ENCODE measurements at places on chromosomes 1 and 21. TPM values are rescaled to one million over a fixed set of nuclear protein-coding genes. Genes with fewer than 3 reads are reported as not detected.

DNA sequence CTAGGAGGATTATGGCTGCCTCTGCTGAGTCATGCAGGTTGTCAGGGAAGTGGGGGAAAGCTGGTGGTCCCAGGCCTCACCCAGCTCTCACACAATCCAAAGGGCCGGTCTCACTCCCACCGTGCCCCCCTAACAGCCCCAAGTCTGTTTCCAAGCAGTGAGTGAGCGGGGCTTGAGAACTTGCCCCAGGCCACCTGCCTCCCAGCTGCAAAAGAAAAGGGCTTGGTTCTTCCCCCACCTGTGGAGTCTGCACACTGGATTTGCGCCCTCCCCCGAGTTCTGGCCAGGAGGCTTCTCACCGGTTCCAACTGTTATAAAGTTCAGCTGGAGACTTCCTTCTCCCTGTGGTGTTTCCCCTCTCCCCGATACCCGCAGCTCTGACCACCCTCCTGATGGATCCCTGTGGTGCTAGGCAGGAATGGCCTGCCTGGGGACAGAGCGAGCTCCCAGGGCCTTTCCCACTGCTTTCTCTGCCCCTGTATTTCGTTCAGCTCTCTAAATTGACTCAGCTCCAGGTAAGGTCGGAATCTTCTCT, 222.3 kb downstream of the BARHL2 start:
- DNase-seq: no peak

DNA sequence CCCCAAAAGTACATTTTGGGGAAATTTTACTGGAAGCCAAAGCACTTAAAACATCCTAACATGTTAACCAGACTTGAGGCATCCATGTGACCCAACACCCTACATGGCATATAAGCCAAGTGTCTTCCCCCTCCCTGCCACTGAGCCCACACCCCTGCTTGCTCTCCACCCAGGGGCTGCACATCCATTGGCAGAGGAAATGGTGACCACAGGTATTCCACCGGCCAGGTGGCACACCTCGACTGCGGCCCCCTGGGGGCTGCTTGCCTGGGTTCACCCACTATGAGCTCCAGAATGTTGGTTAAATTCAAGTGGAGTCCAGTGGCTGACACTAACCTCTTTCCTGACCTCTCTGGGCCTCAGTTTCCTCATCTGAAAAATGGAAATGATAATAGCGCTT, 64.4 kb upstream of the FAM20B start:
- DNase-seq: no peak

GRCh38 chr1:226308166-226308722, 720 bp downstream of the LIN9 start:
- no peak for DNase-seq

DNA sequence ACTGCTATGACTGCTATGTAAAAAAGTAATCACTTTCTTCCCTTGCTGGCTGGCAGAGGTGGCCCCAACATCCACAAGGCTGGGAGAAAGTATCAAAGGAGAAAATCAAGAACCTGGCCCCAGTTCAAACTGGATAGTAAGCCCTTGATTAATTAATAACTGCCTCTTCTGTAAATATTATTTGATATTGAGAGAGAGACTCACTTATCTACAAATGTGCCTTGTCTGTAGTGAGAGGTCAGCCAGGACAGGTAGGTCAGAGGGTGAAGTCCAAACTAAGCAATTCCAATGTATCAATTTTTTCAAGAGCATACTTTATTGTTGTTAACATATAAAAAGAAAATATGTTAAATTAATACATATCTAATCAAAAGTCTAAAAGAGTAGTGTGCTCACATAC, 23.8 kb upstream of the TARBP1 start:
- DNase-seq: no peak

Gene KRTAP23-1
- total RNA-seq: not detected

Gene S1PR1
- total RNA-seq: 0.17 TPM

- DNase-seq: peak; percentile 19
Measured at GRCh38 chr21:32463367-32463766, 50.9 kb downstream of the EVA1C start.

DNA sequence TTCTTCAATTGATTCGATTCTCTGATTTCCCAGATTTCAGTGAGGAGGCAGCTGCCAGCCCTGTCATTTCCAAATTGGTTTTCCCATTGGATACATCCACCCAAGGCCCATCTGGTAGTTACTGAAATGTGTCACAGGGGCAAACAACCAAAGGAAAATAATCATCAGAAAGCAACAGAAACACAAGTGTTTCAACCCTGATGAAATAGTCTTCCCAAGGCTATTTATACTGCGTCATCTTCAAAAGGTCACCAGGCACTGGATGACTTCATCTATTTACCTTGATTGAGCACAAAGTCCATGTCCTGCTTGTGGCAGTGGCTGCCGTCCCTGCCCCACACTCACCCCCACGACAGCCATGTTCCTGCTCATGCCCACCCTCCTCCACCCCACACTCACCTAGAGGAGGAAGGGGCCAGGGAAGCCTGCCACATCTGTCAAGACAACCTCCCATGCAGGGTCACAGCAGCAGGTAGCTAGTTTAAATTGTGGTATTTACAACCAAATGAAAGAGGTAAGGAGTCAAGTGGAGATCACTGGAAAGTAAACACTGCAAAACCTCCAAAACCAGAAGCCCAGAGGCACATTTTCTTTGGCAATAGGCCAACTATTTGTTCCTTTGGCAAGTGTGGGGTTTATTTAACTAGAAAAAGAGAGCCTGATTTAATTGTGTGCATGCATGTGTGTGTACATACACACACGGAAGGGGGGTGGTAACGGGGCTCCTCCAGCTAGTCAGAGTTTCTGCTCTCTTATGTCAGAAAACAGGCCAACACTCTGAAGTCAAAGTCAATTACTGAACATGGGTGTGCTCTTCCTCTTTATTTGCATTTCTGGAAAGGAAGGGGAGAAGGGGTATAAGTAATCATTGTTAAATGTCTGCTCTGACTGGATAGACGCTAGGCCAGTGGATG, 49.5 kb upstream of the RAB4A start:
- no peak for DNase-seq

Gene RGS4
- total RNA-seq: 14.1 TPM

Gene PTPRF
- total RNA-seq: 54.6 TPM

DNA sequence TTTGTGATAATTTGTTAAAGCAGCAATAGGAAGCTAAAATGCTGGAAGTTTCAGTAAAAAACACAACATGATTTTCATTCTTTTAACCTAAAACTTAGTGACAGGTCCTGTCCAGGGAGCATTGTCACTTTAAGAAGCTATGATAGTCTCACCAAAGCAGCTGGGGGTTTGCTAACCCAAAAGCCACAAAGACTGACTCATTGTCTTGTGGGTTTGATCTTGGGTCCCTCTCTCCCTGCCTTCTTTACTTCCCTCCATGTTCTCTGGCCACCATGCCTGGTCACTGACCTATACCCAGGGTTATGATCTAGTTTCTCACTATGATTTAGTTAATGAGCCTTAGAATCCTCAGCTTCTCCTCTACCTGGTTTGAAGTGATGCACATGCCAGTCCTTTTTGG, 213.5 kb upstream of the PTGFR start:
- DNase-seq: no peak

GRCh38 chr1:157678721-157679120, 21.8 kb downstream of the FCRL3 start:
- no peak for DNase-seq

GRCh38 chr1:66357478-66358197, 176.3 kb upstream of the SGIP1 start:
- DNase-seq: no peak

DNA sequence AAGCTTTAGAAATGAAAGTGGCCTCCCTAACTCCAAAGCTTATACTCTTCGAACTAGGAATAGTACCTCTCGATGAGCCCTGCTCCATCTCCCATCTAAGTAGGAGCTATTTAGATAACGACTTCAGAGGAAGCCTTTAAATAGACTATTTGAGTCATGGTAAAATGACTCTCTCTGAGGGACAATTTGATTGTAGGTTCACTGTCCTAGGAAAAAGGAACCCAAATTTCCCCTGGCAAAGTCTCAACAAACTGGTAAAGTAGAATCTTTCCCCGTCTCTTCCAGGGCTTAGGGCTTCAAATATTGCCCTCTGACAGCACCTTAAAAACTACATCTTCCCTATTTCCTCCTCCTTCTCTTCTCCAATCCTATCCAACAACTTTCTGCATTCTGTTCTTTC, 2.0 kb upstream of the FCER1A start:
- DNase-seq: no peak

GRCh38 chr1:171431994-171432393, 53.3 kb upstream of the PRRC2C start:
- DNase-seq: no peak

- DNase-seq: no peak
Measured at GRCh38 chr21:34499116-34499515, 12.9 kb downstream of the KCNE1 start.

DNA sequence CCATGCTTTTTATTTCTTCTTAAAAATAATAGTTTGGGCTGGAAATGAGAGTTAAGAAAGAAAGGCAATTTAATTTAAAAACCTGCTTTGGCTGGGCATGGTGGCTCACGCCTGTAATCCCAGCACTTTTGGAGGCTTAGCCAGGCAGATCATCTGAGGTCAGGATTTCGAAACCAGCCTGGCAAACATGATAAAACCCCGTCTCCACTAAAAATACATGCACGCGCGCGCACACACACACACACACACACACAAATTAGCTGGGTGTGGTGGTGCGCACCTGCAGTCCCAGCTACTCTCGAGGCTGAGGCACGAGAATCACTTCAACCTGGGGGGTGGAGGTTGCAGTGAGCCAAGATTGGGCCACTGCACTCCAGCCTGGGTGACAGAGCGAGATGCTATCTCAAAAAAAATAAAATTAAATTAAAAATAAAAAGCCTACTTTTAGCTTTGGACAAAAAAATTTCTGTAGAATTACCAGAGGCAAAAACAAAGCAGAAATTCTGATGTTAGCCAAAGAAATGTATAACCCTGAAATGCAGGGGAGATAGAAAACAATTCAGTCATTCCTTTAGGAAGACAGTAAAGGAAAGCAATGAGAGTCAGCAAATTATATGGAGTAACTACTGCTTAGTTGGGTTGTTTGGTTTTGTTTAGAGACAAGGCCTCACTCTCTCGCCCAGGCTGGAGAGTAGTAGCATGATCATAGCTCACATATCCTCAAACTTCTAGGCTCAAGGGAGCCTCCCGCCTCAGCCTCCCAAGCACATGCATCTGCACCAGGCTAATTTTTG, 15.7 kb upstream of the IPP start:
- no peak for DNase-seq

Gene HOOK1
- 0.31 TPM for total RNA-seq

- no peak for DNase-seq
Measured at GRCh38 chr1:10490286-10490970, 15.7 kb downstream of the PEX14 start.

- DNase-seq: peak; percentile 78
Measured at GRCh38 chr21:45444385-45444784, 39.4 kb downstream of the COL18A1 start.

Gene LCE1E
- not detected for total RNA-seq

DNA sequence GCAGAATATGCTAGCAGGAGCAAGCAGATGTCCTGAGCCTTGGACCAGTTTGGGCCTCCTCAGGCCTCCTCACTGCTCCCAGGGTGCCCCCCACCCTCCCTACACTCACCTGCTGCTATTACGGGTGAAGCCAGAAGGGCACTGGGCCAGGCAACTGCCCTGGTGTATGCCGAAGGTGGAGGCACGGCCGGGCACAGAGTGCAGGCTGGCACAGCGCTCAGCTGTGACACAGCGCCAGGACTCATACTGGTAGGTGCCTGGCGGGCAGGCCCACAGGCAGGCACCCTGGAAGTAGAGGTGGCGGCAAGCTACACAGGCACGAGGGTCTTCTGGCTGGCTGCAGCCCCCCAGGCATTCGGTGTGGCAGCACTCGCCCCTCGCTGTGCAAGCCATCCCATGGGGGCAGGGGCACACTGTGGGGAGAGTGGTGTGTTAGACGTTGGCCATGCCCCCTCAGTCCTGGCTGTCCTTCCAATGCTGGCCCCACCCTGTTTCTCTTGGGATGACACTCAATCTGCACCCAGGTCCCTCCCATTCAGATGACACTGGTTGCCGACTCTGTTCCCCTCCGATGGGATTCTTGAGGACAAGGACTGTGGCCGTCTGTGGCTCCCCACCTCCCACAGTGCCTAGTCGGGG, 7.0 kb downstream of the INSRR start:
- DNase-seq: no peak

DNA sequence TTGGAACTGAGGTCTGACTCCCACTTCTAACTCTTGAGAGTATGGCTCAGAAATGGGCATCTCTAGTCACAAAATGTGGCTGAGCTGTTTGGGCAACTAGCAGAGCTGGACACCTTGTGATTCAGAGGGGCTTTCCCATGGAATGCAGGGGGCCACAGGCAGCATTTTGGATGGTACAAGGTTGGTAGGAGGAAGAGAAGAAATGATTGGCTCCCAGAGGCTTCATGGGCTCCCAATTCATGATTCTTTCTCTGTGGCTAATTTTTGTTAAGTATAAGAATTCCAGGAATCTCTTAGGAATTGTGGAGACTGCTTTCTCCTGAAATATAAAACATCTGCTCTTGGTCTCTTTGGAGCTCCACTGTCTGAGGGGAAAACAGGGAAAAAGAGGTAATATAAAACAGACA, 49.7 kb downstream of the PBX1 start:
- DNase-seq: no peak

Gene C1orf174
- 25.3 TPM for total RNA-seq

GRCh38 chr21:29449306-29449950, 150.7 kb downstream of the BACH1 start:
- no peak for DNase-seq

GRCh38 chr1:236854605-236854983, 59.5 kb downstream of the MTR start:
- DNase-seq: no peak

DNA sequence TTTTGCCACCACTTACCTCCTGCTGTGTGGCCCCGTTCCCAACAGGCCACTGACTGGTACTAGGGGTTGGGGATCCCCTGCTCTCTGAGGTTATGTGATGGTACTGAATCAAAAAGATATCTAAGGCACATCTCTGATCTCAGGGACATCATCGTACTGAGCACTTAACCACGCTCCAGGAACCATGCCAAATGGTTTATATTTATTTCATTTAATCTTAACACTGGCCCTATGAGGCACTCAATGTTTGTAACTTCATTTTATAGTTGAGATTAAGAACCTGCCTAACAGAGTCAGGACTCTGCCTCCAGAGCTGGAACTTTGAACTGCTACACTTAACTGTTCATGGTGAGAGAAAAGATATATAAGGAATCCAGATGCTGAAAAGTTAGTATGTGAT, 98.0 kb upstream of the HP1BP3 start:
- no peak for DNase-seq

DNA sequence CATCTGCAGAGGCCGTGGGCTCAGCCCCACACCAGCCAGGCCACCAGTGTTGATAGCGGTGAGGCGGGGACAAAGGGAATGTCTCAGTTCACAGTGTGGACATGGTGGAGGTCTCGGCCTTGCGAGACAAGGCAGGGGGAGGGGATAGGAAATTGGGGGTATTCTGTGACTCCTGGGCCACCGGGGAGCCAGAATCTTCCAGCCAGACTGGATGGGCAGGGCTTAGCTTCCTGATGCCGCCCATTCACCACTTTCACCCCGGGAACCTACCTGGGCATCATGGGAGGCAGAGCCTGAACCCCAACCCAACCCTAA, 5.1 kb downstream of the LRRC3 start:
- DNase-seq: no peak

Gene EDARADD
- total RNA-seq: 0.40 TPM

- DNase-seq: no peak
Measured at GRCh38 chr21:41349619-41350390, 12.0 kb upstream of the MX2 start.
